Heart right ventricle (tissue), 16 donors: ENCODE measurements at places on chromosomes 4 and X. TPM values are rescaled to one million over a fixed set of nuclear protein-coding genes. Genes with fewer than 3 reads are reported as not detected.
A peak's percentile ranks its signal among the peaks of the same experiment; 100 is the strongest.

GRCh38 chr4:3786196-3786869 lies 20.1 kb downstream of the ADRA2C start:
- peak; percentile 13 for DNase-seq

OPRPN gene
- not detected for total RNA-seq

CCSER1 gene
- total RNA-seq, result 10.4 TPM

- DNase-seq, result no peak
Observed at GRCh38 chrX:8140986-8141744, 29.9 kb downstream of the VCX2 start.

- no peak for DNase-seq
Observed at GRCh38 chr4:79088946-79089691, 149.9 kb upstream of the PAQR3 start.
